Activated CD8-positive, alpha-beta memory T cell treated with anti-CD3 and anti-CD28 coated beads, Interleukin-2, amount 10 ng/mL, durations not matched to agents 7 days and 5 days (primary cell): ENCODE measurements at places on chromosomes 6 and 20. TPM values are rescaled to one million over a fixed set of nuclear protein-coding genes. Genes with fewer than 3 reads are reported as not detected.

DNA sequence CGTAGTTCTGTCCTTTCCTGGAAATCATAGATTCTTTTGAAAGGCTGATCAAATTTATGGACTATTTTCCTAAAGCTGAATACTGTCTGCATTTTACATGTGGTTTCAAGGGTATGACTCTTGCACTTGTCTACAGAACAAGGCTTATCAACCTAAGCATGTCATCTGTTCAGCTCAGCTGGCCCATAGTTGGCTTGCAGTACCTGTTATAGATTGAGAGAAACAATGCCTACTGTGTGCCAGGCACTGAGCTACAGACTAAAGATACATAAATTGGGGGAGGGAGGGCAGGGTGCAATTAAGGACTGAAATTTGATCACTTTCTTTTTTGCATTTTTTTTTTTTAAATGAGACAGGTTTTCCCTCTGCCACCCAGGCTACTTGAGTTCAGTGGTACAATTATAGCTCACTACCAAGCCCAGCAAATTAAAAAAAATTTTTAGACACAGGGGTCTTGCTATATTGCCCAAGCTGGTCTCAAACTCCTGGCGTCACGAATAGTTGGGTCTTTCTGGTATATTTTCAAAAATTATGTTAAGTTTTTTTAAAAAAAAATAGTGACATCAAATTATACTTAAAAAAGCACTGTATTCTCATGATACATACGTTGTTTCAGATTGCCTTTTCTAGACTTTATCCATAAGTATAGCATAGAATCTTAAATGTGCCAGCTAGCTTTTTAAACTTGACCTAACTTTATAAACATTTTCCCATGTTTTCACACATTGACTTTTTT is 52.2 kb downstream of the RREB1 start:
- peaks cover 35% of the 10 kb centered on the region for H3K4me1 ChIP-seq
- H3K27ac ChIP-seq = no peak overlapping the region
- H3K4me3 ChIP-seq = no peak overlapping the region
- no peak for DNase-seq

GRCh38 chr6:11789744-11790143 is 11.1 kb upstream of the ADTRP start:
- peaks cover 1% of the 10 kb centered on the region for H3K4me1 ChIP-seq
- peaks cover 8% of the 10 kb centered on the region for H3K27me3 ChIP-seq
- peaks cover 4% of the 10 kb centered on the region for H3K36me3 ChIP-seq
- H3K27ac ChIP-seq = no peak overlapping the region
- no peak overlapping the region for H3K4me3 ChIP-seq

- no peaks in the 10 kb centered on the region for H3K36me3 ChIP-seq
- H3K27me3 ChIP-seq = peaks cover 5% of the 10 kb centered on the region
- DNase-seq = no peak
- no peak overlapping the region for H3K27ac ChIP-seq
Observed at GRCh38 chr6:56796196-56796532, 153.5 kb upstream of the DST start.

DNA sequence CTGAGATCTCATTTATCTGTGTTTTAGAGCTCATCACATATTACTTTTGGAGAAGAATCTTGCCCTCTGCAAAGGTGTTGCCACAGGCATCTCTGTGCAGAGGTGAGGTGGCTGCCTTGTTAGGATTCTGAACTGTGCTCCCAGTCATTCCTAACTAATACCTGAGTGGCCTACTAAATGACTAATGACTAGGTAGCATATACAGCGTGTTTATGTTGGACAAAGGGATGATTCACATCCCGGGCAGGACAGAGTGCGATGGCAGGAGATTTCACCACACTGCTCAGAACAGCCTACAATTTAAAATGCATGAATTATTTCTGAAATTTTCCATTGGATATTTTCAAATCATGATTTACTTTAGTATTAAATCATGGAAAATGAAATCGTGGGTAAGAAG is 23.1 kb upstream of the CGA start:
- no peak for DNase-seq
- H3K27ac ChIP-seq = no peak overlapping the region
- H3K4me3 ChIP-seq = no peak overlapping the region
- no peaks in the 10 kb centered on the region for H3K4me1 ChIP-seq
- peaks cover 23% of the 10 kb centered on the region for H3K27me3 ChIP-seq
- peaks cover 2% of the 10 kb centered on the region for H3K36me3 ChIP-seq

DNA sequence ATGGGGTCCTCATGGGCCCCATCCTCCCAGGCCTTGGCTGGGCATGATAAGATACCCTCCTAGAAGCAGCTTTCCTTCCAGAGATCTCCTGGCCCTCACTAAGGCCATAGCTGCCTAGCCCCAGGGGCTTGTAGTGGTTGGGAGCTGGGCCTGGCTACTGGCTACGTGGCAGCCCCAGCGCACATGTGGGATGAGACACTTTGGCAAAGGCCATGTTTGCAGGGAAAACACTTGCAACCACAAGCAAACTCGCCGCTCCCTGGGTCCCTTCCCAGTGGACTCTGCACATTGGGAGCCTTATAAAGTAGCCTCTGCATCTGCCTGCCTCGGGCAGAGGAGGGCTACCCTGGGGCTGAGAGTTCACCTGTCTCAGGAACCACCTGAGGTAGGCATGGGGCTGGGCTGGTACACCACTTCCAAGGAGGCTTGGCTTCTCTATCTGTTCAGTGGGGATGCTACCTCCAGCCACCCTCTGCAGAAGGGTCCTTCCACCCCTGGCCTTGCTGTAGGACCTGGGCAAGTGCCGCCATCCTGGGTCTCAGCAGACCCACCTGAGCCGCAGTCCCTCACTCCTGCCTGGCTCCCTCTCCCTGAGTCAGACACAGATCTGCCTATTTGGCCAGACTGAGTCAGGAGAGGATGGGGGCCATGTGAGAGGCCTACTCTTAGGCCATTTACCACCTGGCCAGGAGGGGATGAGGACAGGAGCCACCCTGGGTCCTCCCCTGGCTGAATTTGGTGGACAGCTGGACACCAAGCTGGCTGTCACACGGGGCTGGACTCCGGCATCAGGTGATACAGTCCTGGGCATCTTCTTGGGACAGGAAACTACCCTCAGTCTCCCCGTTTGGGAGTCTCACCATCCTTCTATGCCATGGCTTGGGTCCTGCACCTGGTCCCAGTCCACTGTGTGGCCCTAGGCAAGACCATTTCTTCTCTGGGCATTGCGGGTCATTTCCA is at the start of gene BPIFB2:
TSS of gene BPIFB2 (plus strand) at position 329 of the 960 bp plus-strand sequence. CDS start 871 bp downstream, outside the sequence.
- DNase-seq = no peak
- no peak within 1 kb of the TSS for H3K4me3 ChIP-seq
- no peaks in the 10 kb centered on the region for H3K36me3 ChIP-seq
- peaks cover 3% of the 10 kb centered on the region for H3K4me1 ChIP-seq
- no peak within 1 kb of the TSS for H3K27ac ChIP-seq

Gene BPI
- total RNA-seq = not detected

Gene TSBP1
- total RNA-seq = not detected

Gene CGA
- total RNA-seq = not detected

Gene DNAH8
- 0.15 TPM for total RNA-seq
